ENCODE measurements at places on chromosomes 1 and 21.
A peak's percentile ranks its signal among the peaks of the same experiment; 100 is the strongest.

DNA sequence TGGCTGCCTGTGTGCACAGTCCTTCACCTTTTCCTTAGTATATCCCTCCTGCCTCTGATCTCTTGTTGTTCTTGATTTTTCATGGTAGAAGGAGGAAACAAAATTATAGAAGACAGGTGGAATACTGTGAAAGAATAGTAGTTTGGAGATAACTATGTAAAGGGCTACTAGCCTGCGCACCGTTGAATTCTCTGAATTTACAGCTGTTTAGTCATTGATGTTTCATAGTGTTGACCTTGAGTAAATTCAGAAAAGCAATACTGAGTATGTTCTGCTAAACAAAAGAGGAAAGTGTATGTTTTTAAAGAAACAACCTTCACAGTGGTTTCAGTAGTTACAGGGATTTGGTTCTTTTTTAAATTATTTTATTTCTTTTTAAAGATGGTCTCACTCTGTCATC lies 18.1 kb downstream of the CAMTA1 start:
- DNase-seq = no peak

DNA sequence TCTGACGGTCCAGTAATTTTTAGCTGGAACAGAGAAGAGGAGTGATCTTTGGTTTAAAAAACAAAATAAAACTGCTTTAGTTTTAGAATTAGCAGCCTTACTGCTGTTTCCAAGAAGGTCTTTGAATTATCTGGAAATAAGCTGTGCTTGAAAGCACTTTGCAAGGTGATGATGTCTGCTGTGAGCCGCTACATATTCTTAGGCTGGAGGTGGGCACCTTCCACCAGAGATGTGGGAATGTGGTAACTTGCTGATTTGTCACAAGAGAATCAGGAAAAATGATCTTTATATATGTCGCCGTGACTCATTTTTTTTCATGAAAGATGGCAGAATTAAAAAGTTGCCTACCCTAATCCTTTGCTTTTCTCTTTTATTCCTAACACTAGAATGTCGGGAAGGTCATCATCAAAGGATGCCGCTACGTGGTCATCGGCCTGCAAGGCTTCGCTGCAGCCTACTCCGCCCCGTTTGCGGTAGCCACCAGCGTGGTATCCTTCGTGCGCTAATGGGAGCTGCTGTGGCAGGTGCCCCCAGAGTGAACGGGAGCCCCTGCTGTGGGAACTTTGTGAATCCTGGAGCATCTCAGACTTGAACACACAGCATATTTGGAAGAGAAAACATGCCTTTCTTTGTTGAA lies 6.2 kb downstream of the C1orf115 start:
- no peak for DNase-seq

DNA sequence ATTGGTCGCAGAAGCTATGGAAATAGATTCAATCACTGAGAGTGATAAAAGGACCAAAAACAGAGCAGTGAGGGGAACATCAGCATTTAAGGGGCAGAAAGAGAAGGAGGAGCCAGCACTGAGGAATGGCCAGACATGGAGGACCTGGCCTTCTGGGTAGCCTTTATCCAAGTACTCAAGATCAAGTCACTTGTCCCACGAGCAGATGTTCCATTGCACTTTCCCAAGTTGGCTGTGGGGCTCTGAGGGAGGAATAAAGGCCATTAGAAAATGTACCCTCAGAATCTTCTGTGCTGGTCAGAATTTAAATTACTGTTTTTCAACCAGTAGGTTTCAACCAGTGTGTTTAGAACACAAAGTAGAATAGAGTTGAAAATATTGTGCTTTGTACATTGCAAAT lies 55.3 kb downstream of the GIPC2 start:
- no peak for DNase-seq

DNA sequence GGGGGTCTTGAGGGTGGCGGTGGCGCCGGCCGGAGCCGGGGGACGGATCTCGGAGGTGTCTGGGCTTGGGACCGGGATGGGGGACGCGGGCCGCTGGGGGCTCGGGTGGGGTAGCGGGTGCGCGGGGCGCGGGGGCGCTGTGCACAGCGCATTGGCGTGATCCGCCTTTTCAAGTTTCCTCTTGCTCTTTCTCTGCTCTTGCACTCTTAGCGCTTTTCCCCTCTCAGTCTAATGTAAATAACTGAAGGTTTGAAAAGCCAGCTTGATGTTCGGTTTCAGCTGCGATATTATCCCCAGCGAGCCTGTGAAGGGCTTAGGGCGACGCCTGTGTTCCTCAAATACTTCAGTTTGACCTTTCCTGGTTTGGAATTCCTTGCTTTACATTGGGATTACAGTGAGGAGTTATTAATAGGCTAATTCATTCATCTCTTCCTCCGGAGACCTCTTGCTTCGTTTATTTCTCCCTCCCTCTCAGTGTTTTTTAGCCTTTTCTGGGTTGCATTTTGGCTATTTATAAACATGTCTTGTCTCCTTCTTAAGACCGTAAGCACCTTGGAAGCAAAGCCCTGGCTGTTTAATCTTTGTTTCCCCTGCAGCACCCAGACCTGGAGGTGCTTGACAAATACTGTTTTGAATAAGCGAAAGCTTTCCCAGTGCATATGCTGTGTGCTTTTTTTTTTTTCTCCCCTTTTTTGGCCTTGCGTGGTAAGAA lies 693 bp downstream of the RAB4A start:
- DNase-seq = no peak

GRCh38 chr1:112312315-112312714 lies 83.7 kb upstream of the CTTNBP2NL start:
- DNase-seq = peak; percentile 59

DNA sequence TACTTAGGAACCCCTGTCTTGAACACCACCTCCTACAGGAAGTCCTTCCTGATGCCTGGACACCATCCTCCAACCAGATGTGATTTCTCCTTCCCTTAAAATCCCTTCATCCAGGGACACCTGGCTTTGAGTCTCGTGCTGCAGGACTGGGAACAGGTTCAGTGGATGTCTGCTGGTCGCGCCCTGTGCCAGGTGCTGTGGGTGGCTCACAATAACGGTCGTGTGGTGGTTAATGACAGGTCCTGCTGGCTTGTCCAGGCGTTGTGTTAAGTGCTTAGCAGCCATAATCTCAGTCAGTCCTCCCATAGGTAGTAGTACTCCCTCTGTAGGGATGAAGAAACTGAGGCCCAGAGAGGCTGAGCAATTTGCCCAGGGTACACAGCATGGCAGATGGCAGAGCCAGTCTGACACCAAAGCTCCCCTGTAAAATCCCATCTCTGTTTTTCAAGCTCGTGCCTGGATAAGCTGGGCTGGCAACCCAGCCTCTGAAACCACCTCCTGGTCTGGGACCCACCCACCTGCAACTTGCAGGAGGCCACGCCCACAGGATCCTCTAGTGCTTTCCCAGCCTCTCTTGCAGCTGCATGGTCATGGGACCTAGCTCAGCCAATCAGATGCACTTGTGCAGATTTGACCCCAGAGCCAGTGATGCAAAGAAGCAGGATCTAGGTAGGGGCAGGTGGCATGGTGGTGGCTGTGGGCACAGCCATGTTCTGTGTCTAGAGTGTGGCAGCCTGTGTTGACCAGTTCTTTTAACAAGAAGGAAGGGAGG lies 106.0 kb upstream of the IFFO2 start:
- no peak for DNase-seq

DNA sequence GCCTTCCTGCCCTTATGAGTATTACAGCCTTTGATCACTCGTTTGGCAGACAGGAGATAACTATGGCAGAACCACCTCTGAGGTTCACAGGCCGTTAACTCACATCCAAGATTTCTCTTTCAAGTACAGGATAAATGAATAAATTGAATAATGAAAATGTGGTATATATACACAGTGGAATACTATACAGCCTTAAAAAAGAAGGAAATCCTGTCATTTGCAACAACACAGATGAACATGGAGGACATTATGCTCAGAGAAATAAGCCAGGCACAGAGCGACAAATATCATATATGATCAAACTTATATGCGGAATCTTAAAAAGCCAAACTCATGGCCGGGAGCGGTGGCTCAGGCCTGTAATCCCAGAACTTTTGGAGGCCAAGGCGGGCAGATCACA lies 32.6 kb downstream of the TGFBR3 start:
- DNase-seq = no peak

GRCh38 chr1:89812992-89813391 lies 7.8 kb upstream of the LRRC8D start:
- DNase-seq = no peak

- DNase-seq = no peak
These were observed 50.8 kb upstream of the KCNJ6 start for GRCh38 chr21:37967036-37967435.
